ENCODE measurements at places on chromosomes 2 and 18. TPM values are rescaled to one million over a fixed set of nuclear protein-coding genes. Genes with fewer than 3 reads are reported as not detected.

Gene RBM43
- total RNA-seq: 2.0 TPM

Gene MBD5
- total RNA-seq: 14.5 TPM

Gene SKOR2
- not detected for total RNA-seq

Gene STPG4
- total RNA-seq: not detected

Gene BCL2L11
- 14.0 TPM for total RNA-seq

Gene FLACC1
- total RNA-seq: 6.2 TPM

DNA sequence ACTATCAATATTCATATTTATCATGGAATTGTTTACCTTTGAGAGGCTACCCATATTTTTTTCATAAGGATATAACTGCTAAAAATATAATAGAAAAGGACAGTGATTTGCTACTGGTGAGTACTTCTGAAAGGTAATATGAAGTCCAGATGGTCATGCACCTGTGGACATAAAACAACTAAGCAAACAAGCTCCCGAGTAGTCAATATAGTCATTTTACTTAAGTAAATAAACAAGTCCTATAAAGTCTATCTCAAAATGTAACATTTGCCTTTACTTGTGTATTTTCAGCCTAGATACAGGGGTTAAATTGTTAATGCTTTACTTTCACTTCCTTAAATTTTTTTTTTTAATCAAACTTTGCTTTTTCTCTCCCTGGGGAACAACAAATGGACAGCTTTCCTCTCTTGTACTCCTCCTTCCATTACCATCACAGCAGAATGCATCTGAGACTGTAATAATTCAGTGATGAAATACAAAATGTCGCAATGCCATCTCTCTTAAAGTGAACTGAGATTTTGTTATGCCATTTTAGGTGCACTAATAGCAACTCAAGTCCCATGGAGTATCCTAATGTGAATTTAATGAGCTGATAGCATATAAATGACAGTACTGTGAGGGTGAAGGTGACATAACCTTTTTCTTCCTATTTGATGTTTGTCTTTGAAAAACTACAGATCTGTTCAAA is 1325.4 kb upstream of the ZEB2 start:
- H3K4me3 ChIP-seq: no peak overlapping the region
- no peaks in the 10 kb centered on the region for H3K27me3 ChIP-seq
- no peak for DNase-seq

GRCh38 chr18:73746101-73746500 is 401.5 kb downstream of the FBXO15 start:
- H3K27me3 ChIP-seq: no peaks in the 10 kb centered on the region
- no peaks in the 10 kb centered on the region for H3K4me1 ChIP-seq
- no peaks in the 10 kb centered on the region for H3K36me3 ChIP-seq
- H3K27ac ChIP-seq: no peak overlapping the region
- no peak overlapping the region for H3K4me3 ChIP-seq
- DNase-seq: no peak

- no peaks in the 10 kb centered on the region for H3K4me1 ChIP-seq
- no peaks in the 10 kb centered on the region for H3K27me3 ChIP-seq
- H3K27ac ChIP-seq: peak overlapping the region; percentile 70
Measured at GRCh38 chr2:163641986-163642385, 93.8 kb downstream of the FIGN start.

DNA sequence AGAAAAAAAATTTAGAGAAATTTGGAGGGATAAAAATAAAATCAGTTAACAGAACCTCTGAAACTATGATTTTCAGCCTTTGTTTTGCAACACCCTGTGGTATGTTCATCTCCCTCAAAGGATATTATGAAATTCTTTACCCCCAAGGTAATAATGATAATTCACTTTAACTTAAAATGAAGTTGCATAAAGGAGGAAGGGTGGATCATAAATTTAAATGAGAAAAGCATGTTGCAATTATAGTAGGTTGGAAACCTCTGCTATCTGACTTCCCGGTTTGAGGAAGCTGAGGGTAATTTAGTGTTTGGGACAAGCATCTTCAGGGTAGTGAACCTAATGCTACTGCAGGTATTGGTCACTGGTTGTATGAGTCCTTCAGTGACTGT is 102.9 kb downstream of the BABAM2 start:
- H3K4me3 ChIP-seq: no peak overlapping the region
- no peaks in the 10 kb centered on the region for H3K36me3 ChIP-seq
- no peaks in the 10 kb centered on the region for H3K27me3 ChIP-seq

DNA sequence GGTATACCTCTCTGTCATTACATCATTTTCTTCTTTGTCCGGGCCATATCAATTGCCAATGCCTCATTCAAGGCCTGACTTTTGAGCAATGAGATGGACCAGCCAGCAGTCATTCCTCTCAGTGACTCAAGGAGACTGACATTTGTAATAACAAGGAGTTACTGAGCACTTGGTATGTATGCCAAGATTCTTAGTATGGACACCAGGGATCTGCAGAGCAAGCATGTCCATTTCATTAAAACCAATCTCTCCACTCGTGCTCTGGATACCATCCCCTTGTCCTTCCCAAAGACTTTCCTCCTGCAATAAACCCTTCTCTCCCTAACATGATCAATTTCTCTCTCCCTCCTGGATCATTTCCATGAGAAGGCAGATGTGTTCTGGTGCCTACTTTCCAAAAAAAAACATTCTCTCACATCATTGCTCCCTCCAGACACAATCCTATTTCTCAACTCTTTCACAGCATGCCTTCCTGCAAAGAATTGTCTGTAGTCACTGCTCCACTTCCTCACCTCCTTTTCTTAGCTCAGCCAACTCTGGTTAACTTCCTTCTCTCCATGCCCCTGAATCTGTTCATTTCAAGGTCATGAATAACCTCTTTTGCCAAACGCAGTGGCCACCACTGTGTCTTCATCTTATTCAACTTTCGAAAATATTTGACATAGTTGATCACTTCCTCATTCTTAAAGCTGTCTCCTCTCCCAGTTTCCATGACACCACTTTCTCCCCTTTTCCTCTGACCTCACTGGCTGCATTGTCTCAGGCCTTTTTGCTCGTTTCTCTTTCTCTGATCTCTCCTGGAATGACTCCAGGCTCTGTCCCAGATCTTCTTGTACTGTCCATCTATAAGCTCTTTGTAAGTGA is 102.8 kb upstream of the CYP1B1 start:
- peak; percentile 79 for DNase-seq
- no peaks in the 10 kb centered on the region for H3K4me1 ChIP-seq
- no peaks in the 10 kb centered on the region for H3K27me3 ChIP-seq
- no peaks in the 10 kb centered on the region for H3K36me3 ChIP-seq
- H3K4me3 ChIP-seq: no peak overlapping the region

- no peak for DNase-seq
- H3K4me3 ChIP-seq: no peak overlapping the region
- no peaks in the 10 kb centered on the region for H3K27me3 ChIP-seq
- peak overlapping the region; percentile 63 for H3K27ac ChIP-seq
Measured at GRCh38 chr2:28163028-28163427, 229.6 kb upstream of the FOSL2 start.

DNA sequence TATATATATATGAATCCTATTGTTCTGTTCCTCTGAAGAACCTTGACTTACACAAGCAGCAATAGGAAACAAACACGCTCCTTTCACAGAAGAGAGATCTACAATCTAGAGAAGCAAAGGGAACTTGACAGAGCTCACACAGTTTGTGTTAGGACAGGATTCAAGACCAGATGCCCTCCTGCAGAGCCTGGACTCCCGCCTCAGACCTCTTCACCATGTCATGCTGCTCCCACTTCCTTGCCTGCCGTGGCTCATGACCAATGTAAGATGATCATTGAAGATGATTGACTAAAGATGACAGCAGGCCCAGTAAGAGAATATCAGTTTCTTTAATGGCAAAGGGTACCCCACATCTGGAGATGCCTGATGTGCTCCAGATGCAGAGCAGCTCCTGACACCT is 111.2 kb upstream of the AGAP1 start:
- H3K4me3 ChIP-seq: no peak overlapping the region
- no peaks in the 10 kb centered on the region for H3K36me3 ChIP-seq
- no peaks in the 10 kb centered on the region for H3K4me1 ChIP-seq

- H3K4me1 ChIP-seq: no peaks in the 10 kb centered on the region
- H3K27me3 ChIP-seq: no peaks in the 10 kb centered on the region
- H3K27ac ChIP-seq: no peak overlapping the region
- DNase-seq: no peak
- no peak overlapping the region for H3K4me3 ChIP-seq
Measured at GRCh38 chr18:21593540-21594257, 6.8 kb downstream of the ESCO1 start.

GRCh38 chr2:232798187-232798586 is 21.8 kb upstream of the KCNJ13 start:
- no peak overlapping the region for H3K4me3 ChIP-seq
- no peaks in the 10 kb centered on the region for H3K4me1 ChIP-seq
- H3K36me3 ChIP-seq: peaks cover 63% of the 10 kb centered on the region
- H3K27ac ChIP-seq: no peak overlapping the region
- no peak for DNase-seq

- no peaks in the 10 kb centered on the region for H3K27me3 ChIP-seq
- no peak overlapping the region for H3K27ac ChIP-seq
- no peaks in the 10 kb centered on the region for H3K4me1 ChIP-seq
Measured at GRCh38 chr2:144678736-144679135, 158.8 kb upstream of the ZEB2 start.

GRCh38 chr18:80171054-80171872 is 62.2 kb downstream of the ADNP2 start:
- no peak for DNase-seq
- H3K4me3 ChIP-seq: peak overlapping the region; percentile 19
- H3K27ac ChIP-seq: no peak overlapping the region
- H3K36me3 ChIP-seq: no peaks in the 10 kb centered on the region
- no peaks in the 10 kb centered on the region for H3K27me3 ChIP-seq

- no peaks in the 10 kb centered on the region for H3K4me1 ChIP-seq
- peak overlapping the region; percentile 0 for H3K27ac ChIP-seq
- no peak overlapping the region for H3K4me3 ChIP-seq
- peak; percentile 74 for DNase-seq
Measured at GRCh38 chr2:9333591-9334171, 89.6 kb downstream of the ITGB1BP1 start.

DNA sequence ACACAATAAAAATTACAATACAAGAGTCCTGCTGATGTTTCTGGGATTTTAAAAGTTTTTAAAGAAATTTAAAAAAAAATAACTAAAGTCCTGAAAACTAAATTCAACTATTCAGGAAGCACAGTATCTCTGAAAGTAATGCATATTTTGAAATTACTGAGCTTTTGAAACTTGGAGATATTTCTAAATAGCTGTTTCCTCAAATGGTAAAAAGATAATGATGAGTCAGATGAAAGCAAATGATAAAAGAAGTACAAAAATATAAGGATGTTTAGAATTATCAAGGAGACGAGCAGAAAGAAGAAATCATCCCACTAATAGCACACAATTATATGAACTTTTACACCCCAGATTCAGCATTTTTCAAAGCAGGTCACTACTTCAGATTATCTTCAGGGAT is 90.2 kb upstream of the SLC25A52 start:
- H3K4me3 ChIP-seq: no peak overlapping the region
- no peaks in the 10 kb centered on the region for H3K4me1 ChIP-seq
- DNase-seq: no peak
- peaks cover 74% of the 10 kb centered on the region for H3K36me3 ChIP-seq
- H3K27me3 ChIP-seq: no peaks in the 10 kb centered on the region
- no peak overlapping the region for H3K27ac ChIP-seq

- H3K27me3 ChIP-seq: no peaks in the 10 kb centered on the region
- no peak for DNase-seq
- H3K36me3 ChIP-seq: no peaks in the 10 kb centered on the region
- no peak overlapping the region for H3K27ac ChIP-seq
- H3K4me1 ChIP-seq: no peaks in the 10 kb centered on the region
- H3K4me3 ChIP-seq: no peak overlapping the region
Measured at GRCh38 chr2:205776720-205777119, 94.4 kb downstream of the NRP2 start.

DNA sequence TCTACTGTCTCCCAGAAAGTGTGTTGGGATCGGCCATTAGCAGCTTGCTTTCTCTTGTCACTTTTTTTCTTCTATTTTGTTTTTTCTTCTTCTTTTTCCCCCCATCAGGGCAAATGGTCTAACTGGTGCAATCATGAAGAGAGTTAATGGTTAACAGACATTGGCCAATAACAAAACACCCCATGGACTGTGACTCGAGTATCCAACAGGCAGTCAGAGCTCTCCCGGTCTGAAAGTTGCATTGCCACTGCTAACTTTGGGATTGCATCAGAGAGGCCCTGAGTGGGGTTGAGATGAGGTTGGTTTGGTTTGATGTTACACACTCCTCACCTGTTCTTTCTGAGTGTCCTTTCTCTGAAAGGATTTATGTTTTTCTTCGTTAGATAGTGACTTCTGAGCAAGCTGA is 12.9 kb upstream of the SNORC start:
- no peak overlapping the region for H3K4me3 ChIP-seq
- peaks cover 8% of the 10 kb centered on the region for H3K4me1 ChIP-seq
- peaks cover 34% of the 10 kb centered on the region for H3K36me3 ChIP-seq
- H3K27me3 ChIP-seq: no peaks in the 10 kb centered on the region
- no peak overlapping the region for H3K27ac ChIP-seq
- DNase-seq: no peak

DNA sequence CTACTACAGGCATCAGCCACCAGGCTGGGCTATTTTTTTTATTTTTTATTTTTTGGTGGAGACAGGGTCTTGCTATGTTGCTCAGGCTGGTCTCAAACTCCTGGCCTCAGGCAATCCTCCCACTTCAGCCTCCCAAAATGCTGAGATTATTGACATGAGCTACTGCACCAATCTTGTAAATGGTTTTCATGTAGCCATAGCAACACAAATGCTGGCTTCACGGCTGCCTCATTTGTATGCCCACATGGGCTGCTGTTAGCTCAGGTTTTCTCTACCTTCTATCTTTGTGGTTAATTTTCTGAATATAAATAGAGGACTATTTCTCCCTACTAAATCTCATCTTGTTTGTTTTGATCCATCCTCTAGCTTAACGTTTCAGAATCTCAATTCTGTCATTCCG is 58.2 kb downstream of the PLEKHM3 start:
- no peak overlapping the region for H3K4me3 ChIP-seq
- H3K27me3 ChIP-seq: no peaks in the 10 kb centered on the region
- H3K36me3 ChIP-seq: no peaks in the 10 kb centered on the region
- no peak for DNase-seq

GRCh38 chr18:67919316-67919715 is 402.8 kb upstream of the DSEL start:
- no peak overlapping the region for H3K27ac ChIP-seq
- H3K36me3 ChIP-seq: no peaks in the 10 kb centered on the region
- no peak overlapping the region for H3K4me3 ChIP-seq
- no peaks in the 10 kb centered on the region for H3K27me3 ChIP-seq

DNA sequence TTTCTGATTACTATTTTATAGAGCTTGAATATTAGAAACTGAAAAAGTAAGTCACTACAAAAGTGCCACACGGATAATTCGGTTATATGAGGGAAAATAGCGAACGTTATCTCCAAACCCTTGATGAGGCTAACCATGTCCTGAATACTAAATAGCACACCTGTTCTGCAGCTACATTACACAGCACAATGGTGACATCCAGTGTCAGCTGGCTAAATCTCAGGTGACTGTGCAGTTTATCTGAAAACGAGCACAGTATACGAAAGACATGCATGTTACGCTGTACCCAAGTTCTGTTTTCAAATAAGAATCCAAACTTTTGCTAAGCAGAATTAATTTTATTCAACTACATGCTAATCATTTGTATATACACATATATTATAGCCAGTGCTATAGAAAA is 9.0 kb downstream of the CCDC68 start:
- peaks cover 19% of the 10 kb centered on the region for H3K4me1 ChIP-seq
- no peak overlapping the region for H3K4me3 ChIP-seq
- no peaks in the 10 kb centered on the region for H3K36me3 ChIP-seq
- DNase-seq: no peak

Measured in right atrium auricular region (tissue), 2 donors.